ENCODE measurements at places on chromosomes 4 and X. TPM values are rescaled to one million over a fixed set of nuclear protein-coding genes. Genes with fewer than 3 reads are reported as not detected.

STPG2 gene
- total RNA-seq: 3.8 TPM

- DNase-seq: no peak
Observed at GRCh38 chrX:42577936-42578470, 200.0 kb downstream of the PPP1R2C start.

GRCh38 chr4:85672116-85672515, 197.2 kb downstream of the ARHGAP24 start:
- no peak for DNase-seq

DNA sequence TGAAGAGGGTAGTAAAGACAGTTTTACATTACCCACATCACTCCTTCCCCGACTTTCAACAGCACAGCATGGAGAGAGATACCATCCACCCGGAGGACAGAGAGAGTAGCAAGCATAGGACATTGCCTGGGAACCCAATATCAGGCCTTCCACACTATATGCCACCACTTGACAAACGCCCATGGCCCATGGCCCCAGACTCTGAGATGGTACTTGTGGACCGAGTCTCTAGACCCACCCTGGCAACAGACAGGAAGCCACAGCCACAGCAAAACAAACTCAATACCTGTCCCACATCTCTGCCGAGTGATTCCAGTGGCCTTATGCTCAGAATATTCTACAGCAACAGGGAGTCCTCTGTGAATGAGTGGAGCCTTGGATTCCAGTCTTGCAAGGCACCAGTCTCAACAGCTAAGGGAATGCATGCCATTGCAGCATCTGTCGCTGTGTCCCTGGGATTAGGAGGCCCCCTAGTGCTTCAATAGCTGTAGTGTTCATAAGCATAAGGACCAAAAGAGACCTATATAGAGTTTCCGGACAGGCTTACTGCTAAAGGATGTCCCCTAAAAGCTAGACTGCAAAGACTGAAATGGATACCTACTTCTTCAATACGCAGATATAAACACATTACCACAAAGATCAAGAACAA, 14.7 kb upstream of the CT55 start:
- DNase-seq: no peak
